ENCODE measurements at places on chromosomes 5 and 9. TPM values are rescaled to one million over a fixed set of nuclear protein-coding genes. Genes with fewer than 3 reads are reported as not detected.

KCNV2 gene
- not detected for total RNA-seq

ZNF483 gene
- 1.3 TPM for total RNA-seq

ALDOB gene
- not detected for total RNA-seq

LTC4S gene
- total RNA-seq = 2.2 TPM

IL3 gene
- total RNA-seq = not detected

ARHGEF28 gene
- 27.2 TPM for total RNA-seq

All from MCF 10A (cell line).